Stimulated activated CD8-positive, alpha-beta memory T cell treated with anti-CD3 and anti-CD28 coated beads, Interleukin-7, amount 100 ng/mL, for 48 hours (primary cell): ENCODE measurements at places on chromosomes 2 and 18.

- DNase-seq = no peak
Measured at GRCh38 chr2:110837446-110838409, 105.4 kb downstream of the ACOXL start.

- DNase-seq = no peak
Measured at GRCh38 chr2:27855476-27855875, 34.7 kb downstream of the RBKS start.

GRCh38 chr2:138184428-138184827, 220.2 kb downstream of the HNMT start:
- DNase-seq = no peak

GRCh38 chr2:47269316-47270232, 114.5 kb upstream of the STPG4 start:
- DNase-seq = no peak

DNA sequence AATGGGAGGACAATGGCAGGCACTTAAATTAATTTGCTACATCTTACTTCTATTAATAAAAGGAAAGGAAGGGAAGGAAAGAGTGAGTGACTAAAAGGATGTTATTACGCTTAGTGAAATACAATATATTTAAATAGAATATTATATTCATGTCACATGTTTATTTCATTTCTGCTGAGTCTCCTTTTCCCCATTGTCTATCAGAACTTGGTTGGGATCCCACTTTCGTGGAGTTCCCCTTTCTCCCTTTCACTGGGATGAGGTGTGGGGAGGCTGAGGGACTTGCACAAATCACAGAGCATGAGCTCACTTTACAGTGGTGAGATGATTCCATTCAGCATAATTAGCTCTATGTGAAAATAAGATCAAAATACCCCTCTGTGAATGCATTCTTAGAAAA, 730.6 kb downstream of the TSN start:
- DNase-seq = no peak

DNA sequence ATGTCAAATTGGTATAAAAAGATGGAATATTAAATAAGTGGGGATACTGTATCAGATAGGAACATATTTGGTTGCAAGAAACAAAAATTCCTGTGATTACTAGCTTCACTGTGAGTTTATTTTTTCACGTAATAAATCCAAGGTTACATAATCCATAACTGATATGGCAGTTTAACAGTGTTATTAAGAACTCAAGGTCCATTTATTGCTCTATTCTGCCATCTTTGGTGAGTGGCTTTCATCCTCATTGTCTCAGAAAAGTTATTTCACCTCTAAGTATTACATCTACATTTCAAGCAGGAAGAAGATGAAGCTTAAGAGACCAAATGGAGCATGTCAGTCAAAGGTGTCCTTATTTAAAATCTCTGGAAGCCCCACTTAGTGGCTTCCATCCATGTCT, 37.2 kb downstream of the YIPF4 start:
- no peak for DNase-seq

- no peak for DNase-seq
Measured at GRCh38 chr2:192190474-192190873, 4.3 kb downstream of the TMEFF2 start.

DNA sequence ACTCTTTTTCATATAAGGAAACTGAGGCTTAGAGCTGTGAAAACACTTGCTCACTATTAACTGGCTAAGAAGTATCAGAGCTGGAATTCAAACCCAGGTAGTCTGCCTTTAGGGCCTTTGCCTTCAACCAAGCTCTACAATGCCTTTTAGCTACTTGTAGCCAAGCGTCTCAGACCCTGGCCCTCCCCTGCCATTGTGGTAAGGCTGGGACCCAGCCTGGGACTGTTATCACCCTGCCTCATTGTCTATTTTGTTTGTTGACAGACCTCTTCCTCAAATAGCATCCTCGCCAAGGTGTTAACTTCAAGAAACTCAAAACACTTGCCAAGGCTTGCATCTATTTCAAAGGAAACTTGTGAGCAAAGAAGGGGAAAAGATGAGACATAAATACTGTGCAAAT, 76.7 kb upstream of the CD28 start:
- no peak for DNase-seq

DNA sequence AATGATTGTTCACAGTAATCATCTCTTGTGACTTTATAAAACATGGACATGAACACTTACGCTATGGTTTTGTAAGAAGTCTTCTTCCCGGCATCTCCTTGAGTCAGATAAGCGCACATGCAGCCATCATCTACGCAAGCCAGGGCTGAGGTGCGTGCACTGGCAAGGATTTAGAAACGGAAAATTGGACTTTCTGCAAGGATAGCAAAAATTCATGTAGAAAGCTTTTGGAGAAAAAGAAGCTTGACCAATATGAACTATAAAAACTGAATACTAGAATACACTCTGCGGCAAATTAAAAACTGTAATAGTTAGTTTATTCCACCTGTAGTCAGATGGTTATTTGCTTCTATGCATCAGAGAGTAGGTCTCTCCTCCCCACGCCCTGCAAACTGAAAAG, 6.3 kb downstream of the NMS start:
- DNase-seq = no peak

DNA sequence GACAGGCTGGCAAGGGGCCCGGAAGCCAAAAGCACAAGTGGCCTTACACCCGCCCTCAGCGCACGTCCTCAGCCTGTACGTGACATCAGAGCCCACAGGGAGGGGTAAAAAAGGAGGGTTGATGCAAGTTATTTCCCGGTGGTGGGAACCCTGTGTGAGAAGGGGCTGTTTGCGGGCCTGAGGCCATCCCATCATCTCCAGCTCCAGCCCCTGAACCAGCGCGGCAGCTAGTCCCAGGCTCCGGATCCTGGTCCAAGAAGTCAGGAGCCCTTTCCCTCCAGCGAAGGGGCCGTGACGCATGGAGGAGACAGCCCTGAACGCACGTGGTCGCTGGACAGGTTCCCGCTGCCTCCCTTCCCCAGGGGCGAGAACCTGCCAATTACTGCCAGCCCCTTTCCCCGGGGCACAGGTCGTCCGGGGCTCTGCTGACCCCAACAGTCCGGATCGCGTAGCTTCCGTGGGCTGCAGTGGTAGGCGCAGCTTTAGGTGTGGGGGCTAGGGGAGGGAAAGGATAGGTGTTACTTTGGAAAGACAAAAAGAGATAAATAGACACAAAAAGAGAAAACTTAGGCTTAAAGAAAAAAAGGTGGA, 1.3 kb upstream of the LRP2 start:
- no peak for DNase-seq

DNA sequence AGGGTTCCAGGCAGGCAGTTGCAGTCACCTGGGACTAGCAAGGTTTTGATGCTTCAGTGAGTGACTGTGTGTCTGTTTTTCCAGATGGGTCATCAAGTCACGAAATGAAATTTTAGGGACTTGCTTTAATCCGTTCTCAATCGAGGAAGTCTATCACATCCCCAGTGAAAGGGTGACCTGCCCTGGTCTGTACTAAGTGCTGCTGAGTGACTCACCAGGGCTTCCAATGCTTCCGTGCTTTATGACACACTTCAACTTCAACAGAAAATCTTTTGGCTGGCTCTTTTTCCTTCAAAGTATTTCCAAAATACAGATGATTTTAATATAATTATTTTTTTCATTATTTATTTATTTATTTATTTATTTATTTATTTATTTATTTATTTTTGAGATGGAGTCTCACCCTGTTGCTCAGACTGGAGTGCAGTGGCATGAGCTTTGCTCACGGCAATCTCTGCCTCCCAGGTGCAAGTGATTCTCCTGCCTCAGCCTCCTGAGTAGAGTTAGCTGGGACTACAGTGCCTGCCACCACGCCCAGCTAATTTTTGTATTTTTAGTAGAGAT, 18.4 kb downstream of the TFCP2L1 start:
- DNase-seq = no peak

DNA sequence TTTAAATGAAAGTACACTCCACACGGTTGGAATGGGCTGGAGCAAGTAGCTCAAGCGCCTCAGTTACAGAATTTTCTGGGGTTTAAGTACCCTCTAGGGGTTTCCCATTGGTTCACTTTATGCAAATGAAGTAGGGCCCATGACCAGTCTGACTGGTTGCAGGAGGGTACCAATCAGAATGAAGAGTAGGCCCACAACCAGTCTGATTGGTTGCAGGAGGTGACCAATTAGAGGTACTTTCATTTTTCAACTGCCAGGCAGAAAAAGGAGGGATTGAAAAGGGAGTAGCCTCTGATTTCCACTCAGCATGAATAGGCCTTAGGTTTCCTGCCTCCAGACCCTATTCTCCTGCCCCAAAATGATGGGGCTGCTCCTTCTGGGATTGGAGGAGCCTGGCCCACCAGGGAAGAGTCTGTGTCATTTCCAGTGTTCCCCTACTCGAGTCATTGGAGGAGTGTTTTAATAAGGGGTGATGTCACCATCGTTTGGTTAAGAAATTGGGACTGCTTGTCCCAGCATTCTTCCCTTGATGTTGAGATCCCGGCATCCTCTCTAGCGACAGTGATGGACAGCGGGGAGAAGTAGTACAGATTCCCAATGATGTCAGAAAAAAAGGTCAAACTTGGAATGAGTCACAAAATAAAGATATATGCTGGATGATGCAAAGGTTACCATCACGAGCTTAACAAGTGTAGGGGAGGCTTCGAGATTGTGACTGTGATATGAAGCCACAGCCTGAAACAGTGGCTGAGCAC, 210.4 kb downstream of the SH3BP4 start:
- no peak for DNase-seq

DNA sequence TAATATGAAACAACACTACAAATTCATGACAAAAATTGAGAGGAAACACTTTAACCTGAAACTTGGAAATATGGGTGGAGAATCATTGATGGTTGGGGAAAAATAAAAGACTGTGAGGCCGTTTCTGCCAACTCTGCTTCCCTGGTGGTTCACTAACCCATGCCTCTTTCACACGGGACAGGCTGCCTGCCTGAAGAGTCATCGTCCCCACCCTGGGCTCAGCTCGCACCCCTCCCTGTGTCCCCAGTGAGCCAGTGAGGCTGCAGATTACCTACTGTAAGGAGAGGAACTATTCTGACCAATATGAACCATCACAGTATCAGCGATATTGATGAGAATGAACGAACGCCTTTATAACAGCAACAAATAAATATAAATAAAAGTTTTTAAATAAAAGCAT, 357.8 kb upstream of the CDH20 start:
- no peak for DNase-seq

GRCh38 chr18:55316486-55317184, 271.4 kb downstream of the TCF4 start:
- no peak for DNase-seq

- no peak for DNase-seq
Measured at GRCh38 chr2:33406622-33407021, 69.8 kb upstream of the RASGRP3 start.

DNA sequence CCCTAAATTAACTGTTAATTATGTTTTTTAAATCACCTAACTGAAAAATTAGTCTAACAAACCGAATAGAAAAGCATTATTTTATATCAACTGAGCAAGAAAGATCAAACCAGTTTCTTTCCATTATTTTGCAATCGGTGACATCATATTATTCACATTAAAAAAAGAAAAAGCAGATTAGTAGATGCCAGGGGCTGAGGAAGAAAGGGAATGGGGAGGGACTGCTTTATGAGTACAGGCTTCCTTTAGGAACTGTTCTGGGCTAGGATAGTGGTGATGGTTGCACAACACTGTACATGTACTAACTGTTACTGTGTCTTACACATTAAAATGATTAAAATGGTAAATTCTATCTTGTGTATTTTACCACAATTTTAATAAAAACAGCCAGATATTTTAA, 59.3 kb downstream of the COBLL1 start:
- no peak for DNase-seq

- DNase-seq = no peak
Measured at GRCh38 chr2:130845505-130846085, 8.9 kb downstream of the ARHGEF4 start.

- DNase-seq = no peak
Measured at GRCh38 chr2:85914922-85915321, 26.1 kb upstream of the ST3GAL5 start.

GRCh38 chr18:34848695-34849094, 138.6 kb downstream of the DTNA start:
- DNase-seq = no peak

DNA sequence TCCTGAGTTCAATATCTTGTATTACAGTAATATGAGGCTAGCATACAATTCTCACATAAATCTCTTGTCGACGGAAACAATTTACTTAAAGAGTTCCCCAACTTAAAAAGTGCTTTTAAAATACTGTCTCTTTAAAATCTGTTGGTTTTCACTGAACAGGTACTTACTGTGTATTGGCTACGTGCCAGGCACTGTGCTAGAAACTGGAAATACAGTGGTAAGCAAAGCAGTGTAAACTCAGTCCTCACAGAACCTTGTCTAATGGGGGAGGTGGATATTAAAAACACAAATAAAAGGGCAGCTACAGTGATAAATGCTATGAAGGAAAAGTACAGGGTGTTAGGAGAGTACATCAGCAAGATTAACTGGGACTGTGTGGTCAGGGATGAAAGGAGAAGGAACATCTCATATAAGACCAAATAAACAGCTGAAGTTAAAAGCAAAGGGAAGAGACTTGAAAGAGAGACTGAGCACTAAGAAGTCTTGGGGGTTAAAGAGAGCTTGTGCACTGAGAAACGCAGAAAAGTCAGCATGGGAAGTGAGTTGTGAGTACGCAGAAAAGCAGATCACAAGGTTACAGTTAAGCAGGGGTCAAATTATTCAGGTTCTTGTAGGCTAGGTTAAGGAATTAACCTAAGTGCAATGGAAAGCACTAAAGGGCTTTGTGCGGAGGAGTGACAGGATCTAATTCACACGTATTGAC, 52.5 kb downstream of the USP40 start:
- no peak for DNase-seq

GRCh38 chr2:31060397-31060796, 77.8 kb downstream of the GALNT14 start:
- DNase-seq = no peak

- DNase-seq = no peak
Measured at GRCh38 chr18:31401156-31402025, 24.8 kb downstream of the DSG4 start.

DNA sequence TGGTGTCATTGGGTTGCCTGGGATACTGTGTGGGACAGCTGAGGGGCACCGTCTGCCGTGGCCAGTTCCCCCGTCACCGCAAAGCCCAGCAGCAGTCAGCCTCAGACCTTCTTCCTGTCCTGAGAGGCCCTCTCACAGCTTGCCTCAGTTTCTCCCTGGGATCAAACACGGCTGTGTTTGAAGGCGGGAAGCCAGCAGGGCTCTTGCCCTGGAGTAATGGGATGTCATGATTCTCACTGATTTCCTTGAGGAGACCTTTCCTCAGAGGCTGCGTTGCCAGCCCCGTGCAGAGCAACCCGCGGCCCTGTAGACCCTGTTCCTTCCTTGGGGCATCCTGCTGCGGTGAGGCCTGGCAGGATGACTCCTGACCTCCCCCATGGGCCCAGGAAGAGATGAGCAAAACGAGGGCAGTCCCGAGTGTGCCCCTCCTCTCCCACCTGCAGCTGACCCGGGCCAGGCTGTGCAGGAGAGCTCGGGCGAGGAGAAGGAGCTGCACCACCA, 13.9 kb upstream of the NFATC1 start:
- DNase-seq = no peak

GRCh38 chr2:242035858-242036652, 166.5 kb downstream of the RTP5 start:
- no peak for DNase-seq
